ENCODE measurements at places on chromosomes 13 and 19.
A peak's percentile ranks its signal among the peaks of the same experiment; 100 is the strongest.

GRCh38 chr19:10611907-10612306 is 13.4 kb upstream of the SLC44A2 start:
- no peak for DNase-seq

- DNase-seq, result no peak
These were observed 155.0 kb downstream of the CYSLTR2 start for GRCh38 chr13:48808683-48809082.

DNA sequence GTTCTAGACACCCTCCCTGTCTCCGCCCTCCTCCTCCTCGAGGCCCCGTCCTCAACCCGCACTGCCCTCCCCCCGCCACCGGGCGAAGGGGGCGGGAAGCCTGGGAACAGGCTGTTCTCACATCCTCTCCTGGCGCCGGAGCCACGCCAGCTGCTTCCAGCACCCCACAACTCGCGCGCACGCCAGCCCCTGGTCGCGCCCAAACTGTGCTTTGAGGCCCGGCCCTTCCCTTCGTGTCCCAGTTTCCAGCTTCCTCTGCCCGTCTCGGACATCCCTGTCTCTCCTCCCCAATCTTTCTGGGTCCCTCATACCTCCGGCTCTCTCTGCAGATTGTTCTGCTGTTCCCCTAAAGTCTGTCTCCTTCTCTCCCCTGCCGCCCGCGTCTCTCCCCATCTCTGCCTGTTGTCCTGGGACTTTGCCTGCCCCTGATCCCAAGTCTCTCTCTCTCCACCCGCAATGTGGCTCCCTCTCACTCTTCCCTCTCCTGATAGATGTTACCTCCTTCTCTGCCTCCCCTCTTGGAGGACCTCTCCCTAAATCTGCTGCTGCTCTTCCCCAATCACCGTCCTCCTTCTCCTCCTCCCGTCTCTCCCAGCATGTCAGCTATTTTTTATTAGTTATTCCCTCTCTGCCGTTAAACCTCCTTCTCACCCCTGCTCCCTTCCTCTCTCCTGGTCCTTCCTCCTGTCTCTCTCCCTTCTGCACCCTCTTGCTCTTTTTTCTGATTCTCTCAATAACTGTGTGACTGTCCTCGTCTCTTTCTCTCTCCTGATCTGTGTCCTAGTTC is 14.2 kb downstream of the DPF1 start:
- DNase-seq, result peak; percentile 82

DNA sequence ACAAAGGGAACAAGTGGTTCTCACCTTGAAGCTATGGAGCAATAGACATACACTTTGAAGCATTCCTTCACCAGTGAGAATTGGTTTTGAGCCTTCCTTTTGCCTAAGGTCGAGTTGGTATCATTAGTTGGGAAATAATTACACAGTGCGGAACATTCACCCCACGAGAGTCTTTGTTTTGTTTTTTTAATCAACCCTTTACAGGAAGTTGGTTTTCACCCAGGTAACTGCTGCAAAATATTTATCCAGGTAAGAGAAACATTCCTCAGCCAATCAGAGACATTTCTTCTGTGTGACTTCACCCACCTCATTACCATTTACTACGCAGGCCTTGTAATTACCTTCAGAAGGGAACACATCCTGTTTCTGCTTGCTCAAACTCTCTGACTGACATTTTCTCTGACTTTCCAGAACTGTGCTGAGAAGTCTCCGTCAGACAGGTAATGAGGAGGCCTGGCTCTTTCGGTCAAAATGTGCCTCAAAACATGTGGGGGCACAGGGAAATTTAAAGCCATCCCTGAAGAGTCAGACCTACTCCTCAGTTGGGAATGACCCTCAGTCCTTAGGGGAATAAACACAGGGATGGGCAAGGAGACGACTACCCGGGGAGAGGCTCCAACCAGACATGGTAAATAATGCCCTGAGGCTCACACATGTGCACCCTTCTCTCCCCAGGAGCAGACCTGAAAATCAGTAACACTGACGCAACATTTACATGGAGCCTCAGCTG is 22.7 kb upstream of the SERP2 start:
- peak; percentile 11 for DNase-seq

DNA sequence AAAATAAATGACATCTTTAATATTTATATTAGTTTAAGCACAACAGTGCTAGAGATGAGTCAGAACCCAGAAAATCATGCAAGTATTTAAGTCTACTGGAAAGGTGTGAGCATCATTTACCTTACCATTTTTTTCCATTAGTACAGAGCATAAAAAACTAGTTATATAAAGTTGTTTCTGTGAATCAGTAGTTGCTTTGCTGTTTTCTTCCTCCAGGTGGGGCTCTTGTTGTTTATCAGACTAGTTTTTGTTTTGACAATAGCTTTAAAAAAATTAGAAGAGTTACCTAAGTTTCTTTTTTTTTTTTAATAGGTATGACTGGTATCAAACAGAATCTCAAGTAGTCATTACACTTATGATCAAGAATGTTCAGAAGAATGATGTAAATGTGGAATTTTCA is 12.7 kb downstream of the SUGT1 start:
- peak; percentile 50 for DNase-seq

DNA sequence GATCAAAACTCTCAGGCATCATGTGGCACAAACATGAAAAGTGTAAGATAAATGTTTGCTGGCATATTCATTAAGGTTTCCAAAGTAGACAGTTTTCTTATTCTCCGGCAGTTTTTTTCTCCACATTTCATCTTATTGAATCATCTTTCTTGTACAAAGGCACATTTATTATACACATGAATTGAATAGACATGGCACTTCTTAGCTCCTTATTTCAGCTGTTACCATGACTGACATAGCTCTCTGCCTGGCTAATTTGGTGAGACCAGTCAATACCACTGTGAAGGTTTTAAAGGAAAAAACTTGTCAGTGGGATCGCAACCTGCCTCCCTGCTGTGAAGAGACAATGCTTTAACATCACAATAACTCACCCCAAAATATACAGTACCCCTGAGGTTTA is 285.0 kb upstream of the PCDH20 start:
- DNase-seq, result peak; percentile 27

DNA sequence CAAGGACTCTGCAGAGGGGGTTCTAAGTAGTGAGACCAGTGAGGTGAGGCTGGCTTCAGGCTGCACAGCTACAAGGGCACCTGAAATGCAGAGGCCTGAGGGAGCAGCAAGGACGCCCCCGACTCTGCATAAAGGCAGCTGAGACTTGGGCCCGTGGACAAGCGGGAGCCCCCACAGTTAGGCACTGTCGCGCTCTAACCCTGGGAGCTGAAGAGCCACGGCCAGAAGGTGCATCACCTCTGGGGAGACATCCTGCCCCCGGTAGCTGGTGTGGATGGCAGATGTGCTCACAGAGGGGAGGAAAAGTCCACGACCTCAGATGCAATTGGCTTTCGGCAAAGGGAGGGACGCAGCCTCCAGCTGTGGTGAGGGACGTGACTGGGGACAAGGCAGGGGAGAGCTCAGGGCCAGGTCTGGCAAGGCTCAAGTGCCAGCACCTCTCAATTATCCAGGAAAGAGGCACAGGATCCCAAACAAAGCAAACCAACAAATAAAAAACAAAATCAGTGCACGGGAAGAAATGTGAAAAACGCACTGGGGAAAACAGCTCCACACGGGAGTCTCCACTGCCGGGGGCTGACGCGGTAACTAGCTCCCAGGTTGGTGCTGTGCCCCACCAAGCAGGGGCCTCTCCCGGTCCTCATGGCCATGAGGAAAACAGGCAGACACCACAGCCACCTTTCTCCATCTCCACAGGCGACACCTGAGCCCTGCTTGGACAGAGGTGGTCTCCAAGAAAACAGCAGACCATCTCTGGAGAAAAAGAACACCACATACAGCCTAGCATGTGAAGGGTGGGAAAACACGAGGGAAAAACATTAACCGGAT is 23.0 kb upstream of the PLPP2 start:
- no peak for DNase-seq

DNA sequence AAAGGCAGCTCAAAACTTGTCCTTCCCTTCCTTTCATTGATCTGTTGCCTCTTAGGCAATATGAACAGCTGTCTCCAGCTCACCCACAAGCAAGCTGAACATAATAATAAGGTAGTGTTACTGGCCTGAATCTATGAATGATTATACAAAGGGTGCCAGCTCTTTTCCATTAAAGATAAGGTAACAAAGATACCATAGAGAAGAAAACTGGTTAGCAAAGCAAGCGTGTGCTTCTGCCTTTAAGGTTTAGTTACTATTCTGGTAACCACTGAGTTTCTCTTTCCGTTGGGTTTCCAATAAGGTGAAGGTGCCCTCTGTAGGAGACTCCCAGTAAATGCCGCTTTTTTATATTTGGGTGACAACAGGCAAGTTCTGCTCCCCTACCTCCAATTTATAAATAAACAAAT is 12.1 kb upstream of the DACH1 start:
- DNase-seq, result peak; percentile 81

GRCh38 chr19:48390188-48391099 is 907 bp downstream of the KDELR1 start:
- peak; percentile 82 for DNase-seq

DNA sequence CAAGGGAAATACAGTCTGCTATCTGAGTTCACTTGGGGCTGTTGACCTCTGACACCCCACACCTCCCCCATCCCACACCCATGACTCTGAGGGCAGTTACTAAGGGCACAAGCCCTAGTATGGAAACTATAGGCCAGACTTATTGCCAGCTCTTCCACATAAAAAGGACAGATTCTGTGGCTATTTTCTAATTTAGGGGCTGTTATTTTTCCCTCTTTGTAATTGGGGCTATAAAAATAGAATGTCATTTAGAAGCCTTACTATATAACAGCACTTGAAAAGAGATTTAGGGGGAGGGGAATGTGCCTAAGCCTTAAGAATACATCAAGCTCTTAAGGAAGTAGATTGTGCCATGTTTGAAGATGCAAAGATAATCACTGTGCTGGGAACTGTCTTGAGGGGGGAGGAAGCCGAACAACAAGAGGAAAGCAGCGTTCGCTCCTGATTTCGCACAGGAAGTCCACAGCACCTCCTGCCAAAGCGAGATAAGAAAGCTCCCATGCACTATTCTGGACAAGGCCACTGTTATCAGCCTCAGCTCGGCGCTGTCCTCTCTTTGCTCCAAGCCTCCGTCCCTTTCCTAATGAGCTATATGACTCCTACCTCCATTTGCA is 86.6 kb downstream of the FLT1 start:
- DNase-seq, result no peak

GRCh38 chr13:21670006-21670882 is 629 bp upstream of the FGF9 start:
- peak; percentile 76 for DNase-seq

GRCh38 chr19:16541526-16542044 is 652 bp downstream of the CHERP start:
- peak; percentile 48 for DNase-seq

- no peak for DNase-seq
These were observed 19.1 kb downstream of the C19orf12 start for GRCh38 chr19:29695765-29696564.

- DNase-seq, result no peak
These were observed 978.4 kb upstream of the SPRY2 start for GRCh38 chr13:81319351-81319750.

DNA sequence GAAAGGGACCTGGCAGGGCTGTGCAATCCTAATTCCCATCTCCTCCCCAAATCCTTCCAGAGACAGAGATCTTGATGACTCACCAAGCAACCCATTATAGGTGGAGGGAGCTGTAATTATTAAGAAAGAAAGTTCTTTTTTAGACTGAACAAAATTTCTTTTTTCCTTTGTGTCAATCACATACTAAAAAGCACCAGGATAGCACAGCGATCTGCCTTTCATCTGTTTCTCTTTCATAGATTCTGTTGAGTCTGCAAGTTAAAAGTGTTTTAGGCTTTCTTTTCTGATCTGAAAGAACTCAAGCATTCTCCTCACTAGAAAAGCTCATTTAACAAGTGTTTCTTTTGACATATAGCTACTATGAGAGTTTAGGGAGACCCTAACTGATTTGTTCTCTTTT is 222.8 kb downstream of the DCT start:
- DNase-seq, result no peak

Data from GM23338 (cell line).